ENCODE measurements at places on chromosomes 3 and 15.

- DNase-seq = no peak
Measured at GRCh38 chr3:2525968-2526367, 427.3 kb downstream of the CNTN4 start.

DNA sequence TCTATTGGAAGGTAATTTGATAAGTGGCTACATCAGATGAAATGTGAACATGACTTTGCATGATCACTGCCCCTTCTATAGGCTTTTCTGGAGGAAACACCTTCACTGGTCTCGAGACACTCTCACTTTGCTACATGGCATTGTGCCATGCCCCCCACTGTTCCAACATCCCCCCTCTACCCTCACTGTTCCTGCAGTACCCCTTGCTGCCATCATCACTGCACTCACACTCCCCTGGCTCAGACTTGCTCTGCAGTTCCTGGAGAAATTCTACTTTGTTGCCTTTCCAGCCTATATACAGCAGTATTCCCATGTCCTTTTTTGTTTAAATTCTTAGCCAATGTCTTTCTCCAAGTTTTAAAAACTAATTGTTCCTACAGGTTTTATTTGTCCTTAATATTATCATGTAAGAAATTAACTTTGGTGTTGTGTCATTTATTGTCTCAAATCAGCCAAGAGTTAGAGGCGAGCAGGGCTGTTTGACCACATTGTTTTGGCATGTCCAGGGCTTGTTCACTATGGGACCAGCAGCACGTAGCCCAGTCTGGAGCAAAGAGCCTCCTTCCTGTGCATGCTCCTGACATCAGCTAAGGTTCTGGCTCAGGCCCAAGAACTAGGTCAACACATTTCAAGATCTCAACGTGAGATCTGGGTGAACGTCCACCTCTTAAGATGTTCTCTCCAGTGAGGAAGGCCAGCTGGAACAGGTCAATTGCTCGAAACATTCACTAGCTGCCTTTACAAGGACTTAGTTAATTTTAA is 246.4 kb downstream of the SLC9A9 start:
- DNase-seq = no peak

DNA sequence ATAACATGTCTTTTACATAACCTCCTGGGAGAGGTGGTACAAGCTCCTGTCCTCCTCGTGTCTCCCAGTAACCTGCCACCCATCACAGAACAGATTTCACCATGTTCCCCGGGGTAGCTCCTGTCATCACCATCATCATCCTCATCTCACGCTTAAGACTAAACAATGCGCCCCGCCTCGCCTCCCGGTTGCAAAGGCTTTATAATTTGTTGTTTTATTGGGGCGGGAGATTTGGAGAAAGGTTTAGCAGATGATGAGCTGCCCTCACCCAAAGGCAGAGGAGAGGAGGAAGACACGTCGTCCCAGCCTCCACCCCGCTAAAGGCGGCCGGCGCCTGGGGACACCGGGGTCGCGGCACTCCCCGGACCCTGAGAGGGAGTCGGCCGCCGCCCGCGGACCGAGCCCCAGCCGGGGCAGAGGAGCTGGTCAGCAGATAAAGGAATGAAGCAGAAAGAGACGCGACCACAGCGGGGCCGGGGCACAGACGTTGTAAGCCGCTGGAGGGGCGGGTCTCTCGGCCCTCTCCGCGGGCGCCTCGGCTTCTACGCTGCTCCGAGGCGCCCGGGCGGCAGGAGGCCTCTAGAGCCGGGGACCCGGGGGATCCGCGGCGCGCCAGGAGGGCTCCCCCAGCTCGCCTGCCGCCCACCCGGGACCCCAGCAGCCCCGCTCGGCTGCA is 589 bp downstream of the HERC1 start:
- DNase-seq = peak; percentile 36

GRCh38 chr3:29064085-29064484 is 216.8 kb upstream of the RBMS3 start:
- DNase-seq = peak; percentile 31

GRCh38 chr15:84099181-84099580 is 136.4 kb upstream of the GOLGA6L4 start:
- no peak for DNase-seq

DNA sequence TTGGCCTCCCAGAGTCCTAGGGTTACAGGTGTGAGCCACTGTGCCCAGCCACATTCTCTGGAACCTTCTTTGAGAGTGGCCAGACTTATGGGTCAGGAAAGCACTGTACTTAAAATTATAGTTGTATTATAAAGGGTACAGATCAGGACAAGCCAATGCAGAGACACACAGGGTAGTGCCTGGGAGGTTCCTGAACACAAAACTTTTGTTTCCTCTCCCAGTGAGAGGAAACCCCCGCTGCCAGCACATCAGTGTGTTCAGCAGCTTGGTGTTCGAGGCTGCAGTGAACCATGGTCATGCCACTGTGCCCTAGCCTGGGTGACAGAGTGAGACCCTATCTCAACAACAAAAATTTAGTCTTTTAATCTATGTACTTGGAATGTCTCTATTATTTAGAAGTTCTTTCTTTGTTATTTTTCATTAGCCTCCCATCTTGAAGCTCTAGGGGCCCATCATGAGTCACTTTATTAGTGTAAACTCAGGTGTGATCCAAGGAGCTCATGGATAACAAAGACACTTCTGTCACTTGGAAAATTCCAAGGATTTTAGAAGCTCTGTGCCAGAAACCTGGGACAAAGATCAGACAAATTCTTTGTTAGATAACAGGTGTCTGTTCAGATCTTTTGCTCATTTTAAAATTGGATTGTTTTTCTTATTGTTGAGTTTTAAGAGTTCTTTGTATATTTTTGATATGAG is 7.8 kb downstream of the BLOC1S6 start:
- DNase-seq = no peak

DNA sequence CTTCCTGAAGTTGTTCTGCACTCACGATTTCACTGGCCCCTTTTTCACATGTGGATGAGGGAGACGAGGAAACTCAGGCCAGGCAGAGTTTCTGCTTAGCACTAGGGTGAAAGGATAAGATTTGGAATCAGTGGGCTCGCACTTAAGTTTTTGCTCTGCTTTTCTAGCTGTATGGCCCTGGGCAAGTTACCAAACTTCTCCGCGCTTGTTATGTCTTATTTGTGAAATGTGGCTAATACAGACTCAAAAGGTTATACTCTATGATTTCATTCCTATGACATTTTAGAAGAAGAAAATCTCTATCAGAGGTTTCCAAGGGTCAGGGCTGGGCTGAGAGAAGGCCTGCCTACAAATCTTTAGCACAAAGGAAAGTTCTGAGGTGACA is 191.9 kb upstream of the LRIG1 start:
- no peak for DNase-seq

- no peak for DNase-seq
Measured at GRCh38 chr3:87771337-87772192, 287.2 kb downstream of the CGGBP1 start.

- DNase-seq = no peak
Measured at GRCh38 chr3:48387634-48388033, 15.6 kb downstream of the FBXW12 start.

GRCh38 chr3:43503067-43503728 is 118.6 kb downstream of the ANO10 start:
- DNase-seq = no peak

DNA sequence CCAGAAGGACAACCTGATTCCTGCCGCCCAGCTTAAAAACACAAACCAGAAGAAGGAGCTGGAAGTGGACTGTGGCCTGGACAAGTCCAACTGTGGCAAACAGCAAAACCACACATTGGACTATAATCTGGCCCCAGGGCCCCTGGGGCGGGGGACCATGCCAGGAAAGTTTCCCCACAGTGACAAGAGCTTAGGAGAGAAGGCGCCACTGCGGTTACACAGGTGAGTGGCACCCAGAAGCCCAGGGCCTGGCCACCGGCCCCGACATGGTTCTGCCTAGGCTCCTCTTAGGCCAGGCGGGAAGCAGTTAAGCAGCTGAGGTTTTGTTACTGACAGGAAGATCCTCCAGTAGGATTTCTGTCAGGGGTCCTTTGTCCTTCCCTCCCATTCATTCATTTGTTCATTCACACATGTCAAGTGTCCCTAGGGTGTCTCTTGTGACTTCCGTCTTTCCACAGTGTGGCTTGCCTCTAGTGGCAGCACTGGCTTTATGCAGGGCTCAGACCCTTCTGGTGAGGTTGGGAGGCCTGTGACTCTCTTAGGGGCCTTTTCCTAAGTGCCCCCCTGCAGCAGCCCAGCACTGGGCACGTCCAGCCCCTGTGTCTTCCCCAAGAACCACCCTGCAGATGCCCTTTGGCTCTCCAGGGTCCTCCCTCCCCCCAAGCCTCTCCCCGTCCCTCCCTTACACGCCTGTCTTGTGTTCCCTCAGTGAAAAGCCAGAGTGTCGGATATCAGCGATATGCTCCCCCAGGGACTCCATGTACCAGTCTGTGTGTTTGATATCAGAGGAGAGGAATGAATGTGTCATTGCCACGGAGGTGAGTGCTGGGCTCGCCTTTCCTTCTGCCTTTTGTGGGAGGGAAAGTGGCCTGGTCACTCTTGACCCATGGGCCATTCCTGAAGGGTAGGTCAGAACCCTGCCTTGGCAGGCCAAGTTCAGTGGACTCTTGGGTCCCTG is 7.8 kb downstream of the DLL4 start:
- DNase-seq = no peak

DNA sequence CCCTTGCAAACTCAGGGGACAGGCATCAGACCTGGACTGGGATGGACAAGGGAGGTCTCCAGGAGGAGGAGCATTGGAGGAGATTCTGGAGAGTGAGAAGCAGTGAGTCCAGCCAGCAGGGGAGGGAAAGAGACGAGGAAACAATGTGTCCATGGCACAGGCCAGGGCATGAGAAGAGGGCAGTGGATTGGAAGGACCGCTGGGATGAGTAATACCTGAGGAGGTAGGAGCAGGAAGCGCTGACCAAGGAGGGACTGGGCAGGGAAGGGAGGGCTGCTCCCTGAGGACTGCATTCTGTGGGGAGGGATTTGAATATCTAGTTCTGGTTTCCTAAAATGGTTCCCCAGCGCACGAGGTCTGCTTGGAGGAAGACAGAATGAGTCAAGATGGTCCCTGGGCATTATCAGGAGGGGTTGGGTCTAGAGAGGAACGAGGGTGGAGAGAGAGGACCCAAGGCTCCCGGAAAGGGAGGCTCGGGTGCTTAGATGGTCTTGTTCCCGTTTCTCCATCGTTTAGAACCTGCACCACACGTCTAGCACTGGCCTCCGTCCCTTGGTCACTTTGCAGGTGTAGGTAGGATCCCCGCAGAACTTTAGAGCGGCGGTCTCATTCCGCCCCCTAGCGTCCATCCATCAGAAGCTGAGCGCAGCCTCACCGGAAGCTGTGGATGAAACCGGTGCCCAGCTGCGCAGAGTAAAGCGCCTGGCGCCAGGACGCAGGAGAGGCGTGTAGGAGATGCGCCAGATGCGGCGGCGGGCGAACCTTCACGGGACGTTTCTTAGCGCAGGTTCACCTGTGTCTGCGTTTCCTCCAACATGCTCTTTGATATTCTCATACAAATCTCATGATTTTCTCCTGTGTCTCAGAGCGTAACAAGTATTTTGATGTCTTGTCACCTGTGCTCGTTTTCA is 190.7 kb upstream of the NDN start:
- peak; percentile 10 for DNase-seq

- DNase-seq = no peak
Measured at GRCh38 chr15:27764339-27764738, 334.8 kb downstream of the OCA2 start.

GRCh38 chr15:73927476-73928240 is 1.4 kb downstream of the LOXL1 start:
- DNase-seq = no peak

GRCh38 chr15:53739187-53739586 is 20.3 kb downstream of the WDR72 start:
- DNase-seq = no peak

GRCh38 chr3:161649900-161650484 is 153.4 kb downstream of the OTOL1 start:
- no peak for DNase-seq

GRCh38 chr15:71002316-71002715 is 109.7 kb downstream of the LRRC49 start:
- no peak for DNase-seq

GRCh38 chr3:42670051-42670576 is 15.2 kb upstream of the KLHL40 start:
- DNase-seq = no peak

DNA sequence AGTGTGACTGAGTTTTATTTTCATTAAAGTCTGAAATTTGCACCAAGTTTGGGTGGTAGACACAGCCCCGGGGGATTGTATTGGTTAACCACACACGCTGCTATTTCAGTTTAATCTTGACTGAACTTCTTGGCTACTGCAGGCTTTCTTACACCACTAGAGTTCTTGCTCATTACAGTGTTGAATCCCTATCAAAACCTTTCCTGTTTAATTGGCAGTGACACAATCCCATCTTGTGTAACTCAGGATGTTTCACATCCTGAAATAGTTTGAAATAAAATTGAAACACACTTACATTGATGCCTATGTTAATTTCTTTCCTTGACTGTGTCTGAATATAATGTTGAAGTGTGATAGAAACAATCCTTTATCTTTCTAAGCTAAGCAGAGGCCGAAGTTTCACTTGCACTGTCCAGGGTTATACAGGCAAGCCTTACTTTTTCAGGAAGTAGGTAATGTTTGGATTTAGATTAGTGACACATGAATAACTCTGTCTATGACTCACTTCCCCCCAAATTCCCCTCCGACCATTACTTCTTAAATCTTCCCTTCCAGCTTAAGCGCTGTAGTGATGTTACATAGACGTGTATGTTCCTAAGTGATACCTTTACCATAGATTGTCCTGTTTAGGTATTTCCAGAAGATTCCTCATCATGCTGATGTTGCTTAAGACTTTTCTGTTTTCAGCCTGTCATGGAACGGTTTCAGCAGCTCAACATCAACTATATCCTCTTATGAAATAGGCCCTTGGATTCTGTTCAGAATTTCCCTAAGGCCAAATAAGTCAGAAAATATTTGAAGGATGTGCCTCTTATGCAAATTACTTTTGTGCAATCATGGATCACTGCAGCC is 16.8 kb downstream of the ATG7 start:
- peak; percentile 64 for DNase-seq

DNA sequence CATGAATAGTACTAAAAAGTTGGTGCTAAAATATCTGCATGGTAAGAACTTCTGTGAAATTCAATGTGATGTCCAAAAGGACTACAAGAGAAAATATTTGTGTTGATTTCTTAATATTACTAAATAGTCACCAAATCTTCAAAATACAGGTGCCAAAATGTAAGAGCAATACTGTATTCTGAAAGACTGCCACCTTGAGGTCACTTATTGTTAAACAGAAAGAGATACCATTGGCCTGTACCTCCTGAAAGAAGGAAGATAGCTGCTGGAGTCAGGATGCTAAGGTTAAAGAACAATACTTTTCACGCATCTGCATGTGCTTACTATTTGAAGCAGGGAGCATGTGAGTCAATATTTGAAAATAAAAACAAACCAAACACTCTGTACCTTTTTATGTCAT is 72.0 kb upstream of the LSAMP start:
- DNase-seq = no peak

- no peak for DNase-seq
Measured at GRCh38 chr15:66729331-66729951, 27.4 kb downstream of the SMAD6 start.

DNA sequence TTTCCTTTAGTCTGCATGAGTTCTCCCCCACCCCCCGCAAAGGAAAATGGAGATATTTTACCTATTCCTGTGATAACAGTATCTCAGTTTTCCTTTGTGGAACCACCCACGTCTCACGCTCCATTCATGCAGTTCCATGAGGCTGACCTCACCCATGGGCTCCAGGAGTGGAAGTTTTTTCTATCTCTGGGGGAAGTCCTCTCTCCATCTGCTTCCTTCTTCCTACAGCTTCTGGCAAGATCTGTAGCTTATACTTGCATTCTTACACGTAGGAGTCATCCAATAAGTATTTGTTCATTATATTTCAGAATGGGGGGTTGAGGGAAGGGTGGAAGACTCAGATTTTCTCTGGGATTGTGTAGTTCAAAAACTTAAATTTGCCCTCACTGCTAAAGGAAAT is 5.8 kb upstream of the GLCE start:
- peak; percentile 64 for DNase-seq

- no peak for DNase-seq
Measured at GRCh38 chr3:171190668-171191067, 164.1 kb upstream of the SLC2A2 start.

All from AG08395 (cell line).